ENCODE measurements at places on chromosomes 4 and X.

GRCh38 chr4:151329217-151330007 lies 4.0 kb upstream of the SH3D19 start:
- no peak for DNase-seq

DNA sequence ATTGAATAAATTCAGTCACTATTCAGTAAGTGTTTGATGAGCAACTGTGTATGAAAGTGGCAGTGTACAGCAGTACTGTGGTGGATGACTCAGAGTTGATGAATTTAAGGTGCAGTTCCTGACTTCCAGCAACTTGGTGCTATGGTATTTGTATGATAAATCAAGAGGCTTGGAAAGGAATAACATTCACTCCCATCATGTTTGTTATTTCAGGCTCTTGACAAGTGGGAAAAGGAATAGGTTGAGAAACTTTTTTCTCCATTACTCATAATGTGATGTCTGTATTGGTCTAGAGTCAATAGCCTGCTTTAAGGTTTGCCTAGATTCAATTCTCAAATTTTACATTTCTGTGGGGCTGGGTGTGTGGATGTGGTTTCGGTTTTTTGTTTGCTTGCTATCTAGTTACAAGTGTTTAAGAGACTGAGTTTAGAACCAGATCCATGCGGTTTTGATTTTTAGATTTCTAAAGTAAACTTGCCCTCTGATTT lies 35.1 kb upstream of the CYP2U1 start:
- DNase-seq: peak; percentile 85

DNA sequence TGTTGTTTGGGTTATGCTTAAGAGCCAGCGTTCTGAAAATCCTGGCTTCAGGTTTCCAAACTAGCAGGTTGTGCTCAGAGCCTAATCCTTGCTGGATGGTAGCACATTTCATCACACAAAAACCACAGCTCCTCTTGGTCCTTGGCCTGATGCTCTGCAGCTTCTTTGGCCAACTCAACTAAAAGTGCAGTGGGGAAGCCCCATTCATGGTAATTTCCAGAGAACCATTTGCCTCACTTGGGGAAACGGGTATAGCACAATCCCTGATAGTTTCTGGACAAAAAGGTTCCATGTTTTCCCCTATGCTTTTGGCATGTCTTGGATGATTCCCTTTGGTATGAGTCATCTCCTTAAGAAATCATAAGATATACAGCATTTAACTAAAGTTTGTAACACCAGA lies 78.7 kb downstream of the SYNPO2 start:
- no peak for DNase-seq

DNA sequence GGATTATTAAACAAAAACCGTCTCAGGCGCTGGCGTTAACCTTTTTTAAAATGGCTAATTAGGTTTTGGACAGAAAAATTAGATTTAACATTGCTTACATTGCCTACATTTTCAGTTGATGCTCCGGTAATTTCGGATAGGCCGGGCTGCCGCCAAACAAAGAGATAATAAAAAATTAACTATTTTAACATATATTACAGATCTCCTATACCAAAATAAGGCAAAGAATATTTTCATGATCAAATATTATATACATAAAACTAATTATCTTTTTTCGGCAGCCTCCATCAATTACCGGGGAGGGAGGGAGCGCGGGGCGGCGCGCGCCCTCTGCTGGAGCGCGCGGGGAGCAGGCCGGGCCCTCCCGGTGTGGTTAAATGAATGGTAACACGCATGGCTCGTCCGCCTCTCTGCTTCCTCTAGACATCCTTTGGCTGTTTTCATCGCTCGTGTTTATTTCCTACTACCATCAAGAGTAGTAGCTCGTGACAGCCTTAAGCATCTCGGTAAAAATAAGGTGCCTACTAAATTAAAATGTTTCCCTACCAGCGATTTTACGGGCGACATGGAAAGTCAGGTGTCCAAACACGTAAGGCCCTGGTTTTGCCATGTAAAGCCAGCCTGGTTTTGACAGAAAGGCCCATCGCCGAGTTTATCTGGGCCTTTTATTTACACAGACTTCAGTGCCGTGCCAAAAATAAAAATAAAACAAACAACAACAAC lies 52.4 kb upstream of the TMEM33 start:
- peak; percentile 4 for DNase-seq

DNA sequence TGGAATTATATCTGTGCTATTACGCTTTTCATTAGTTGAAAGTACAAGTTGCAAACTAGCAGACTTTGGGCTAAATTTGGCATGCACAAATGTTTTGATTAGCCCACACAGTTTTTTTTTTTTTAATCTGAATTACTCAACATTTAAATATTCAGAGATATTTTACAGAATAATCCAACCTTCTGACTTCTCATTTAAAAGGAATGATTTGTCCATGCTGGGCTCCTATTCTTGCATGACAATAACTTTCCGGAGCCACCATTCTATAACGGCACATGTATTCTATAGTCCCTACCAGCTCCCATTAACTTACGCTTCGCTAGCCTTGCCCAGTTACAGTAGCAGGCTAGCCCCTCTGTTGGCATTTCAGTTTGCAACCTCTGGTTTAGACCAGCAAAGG lies 219.3 kb upstream of the FTHL17 start:
- no peak for DNase-seq

GRCh38 chr4:22130741-22131140 lies 182.2 kb upstream of the KCNIP4 start:
- no peak for DNase-seq

DNA sequence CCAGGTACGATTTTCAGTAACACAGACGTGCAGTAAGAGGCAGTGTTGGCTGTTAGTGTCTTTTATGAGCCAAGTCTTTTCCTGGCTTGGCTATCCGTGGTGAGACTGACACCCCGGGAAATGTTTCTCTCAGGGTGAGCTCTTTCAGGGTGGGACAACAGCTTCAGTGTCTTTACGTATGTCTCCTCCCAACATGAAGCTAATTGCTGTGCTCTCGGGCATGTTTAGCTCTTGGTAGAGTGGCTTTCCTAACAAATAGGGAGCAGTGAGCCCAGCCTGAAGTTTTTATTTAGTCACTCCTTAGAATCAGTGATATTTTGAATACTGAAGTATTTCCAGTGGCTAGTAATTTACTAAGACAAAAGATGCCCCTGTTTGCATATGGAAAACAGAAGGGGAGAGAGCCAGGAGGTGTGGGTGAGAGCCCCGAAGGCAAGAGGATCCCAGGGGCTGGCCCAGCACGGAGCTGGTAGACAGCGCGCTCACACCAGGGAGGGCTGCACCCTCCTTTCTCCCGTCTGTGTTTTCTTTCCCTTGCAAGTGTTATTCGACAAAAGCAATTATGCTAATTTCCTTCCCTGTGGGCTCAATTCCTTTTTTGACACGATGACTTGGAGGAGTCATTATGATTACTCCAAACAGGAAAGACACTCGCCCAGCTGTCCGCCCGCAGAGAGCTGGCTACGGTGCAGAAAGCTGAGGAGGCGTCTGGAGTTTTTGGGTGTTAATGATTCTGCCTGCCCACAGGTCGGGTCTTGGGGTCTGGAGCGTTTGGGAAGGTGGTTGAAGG lies 47.7 kb downstream of the PDGFRA start:
- no peak for DNase-seq

DNA sequence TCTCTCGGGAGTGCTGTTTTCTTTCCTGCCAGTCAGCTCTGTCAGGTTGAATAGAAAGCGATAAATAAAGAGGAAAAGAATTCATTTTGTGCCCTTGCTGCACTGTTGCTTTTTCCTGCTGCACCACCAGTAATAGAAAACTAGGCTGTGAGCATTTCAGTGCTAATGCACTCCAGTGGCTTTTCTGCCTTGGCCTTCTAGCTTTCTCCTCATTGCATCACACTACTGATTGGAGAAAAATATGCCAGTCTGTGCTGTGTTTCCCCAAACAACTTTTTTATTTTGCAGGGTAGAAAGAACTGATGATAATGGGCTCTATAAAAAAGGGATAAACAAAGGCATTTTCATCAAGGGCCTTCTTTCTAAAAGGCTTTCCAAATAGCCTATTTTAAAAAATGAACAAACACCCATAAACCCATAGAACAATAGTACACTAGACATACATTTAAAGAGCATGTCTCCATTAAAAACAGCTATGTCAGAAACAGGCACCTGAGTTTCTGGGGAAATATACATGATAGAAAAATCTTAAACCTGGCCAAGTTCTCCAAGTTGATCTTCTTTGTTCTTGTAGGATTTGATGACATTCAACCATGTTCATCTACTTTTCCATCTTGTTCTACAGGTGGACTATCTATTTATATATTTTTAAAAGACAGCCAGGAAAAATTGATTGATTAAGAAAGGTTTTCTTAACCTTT lies 86.3 kb downstream of the GPRIN3 start:
- DNase-seq: no peak

DNA sequence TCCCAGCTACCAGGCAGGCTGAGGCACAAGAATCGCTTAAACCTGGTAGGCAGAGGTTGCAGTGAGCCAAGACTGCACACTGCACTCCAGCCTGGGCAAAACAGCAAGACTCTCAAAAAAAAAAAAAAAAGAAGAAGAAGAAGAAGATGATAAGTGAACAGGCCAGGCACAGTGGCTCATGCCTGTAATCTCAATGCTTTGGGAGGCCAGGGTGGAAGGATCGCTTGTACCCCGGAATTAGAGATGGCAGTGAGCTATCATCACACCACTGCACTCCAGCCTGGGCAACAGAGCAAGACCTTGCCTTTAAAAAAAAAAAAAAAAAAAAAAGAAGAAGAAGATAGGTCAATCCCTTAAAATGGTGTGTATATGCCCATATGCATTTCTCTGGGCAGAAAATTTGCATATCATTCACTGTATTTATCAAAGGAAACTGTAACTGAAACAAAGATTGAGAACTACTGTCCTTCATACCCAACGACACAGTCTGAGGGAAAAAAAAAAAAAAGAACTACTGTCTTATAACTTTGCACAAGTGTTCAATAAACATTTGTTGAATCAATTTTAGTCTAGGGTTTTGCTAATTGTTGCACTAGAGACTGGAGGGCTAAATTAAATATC lies 2.3 kb downstream of the RFC1 start:
- no peak for DNase-seq

GRCh38 chr4:123653236-123653635 lies 256.6 kb downstream of the SPRY1 start:
- no peak for DNase-seq

- no peak for DNase-seq
Observed at GRCh38 chr4:2961811-2962441, 1.3 kb downstream of the NOP14 start.

GRCh38 chrX:68658530-68658929 lies 11.1 kb downstream of the STARD8 start:
- no peak for DNase-seq
